NCI-H1694 treated with DMSO at 0.1 percent for 48 hours (cell line): ENCODE measurements at places on chromosomes 11 and 22.

DNA sequence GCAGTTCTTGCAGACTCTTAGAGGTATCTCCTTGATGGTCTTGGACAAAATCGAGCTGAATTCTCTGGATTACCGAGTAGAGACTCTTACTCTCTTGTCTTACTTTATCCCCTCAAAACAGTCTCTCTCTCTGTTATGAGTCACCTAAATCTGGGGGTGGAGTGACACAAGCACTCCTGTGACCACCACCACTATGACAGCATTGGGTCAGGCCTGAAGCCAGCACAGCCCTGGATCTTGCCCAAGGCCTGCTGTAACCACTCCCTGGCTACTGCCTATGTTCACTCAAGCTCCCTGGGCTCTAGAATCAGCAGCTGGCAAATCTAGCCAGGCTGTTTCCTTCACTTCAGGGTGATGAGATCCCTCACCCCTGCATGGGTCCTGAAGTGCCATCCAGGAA is 662.5 kb downstream of the LUZP2 start:
- DNase-seq, result no peak

- no peak for DNase-seq
These were observed 20.6 kb upstream of the MUC5B start for GRCh38 chr11:1202154-1202775.

DNA sequence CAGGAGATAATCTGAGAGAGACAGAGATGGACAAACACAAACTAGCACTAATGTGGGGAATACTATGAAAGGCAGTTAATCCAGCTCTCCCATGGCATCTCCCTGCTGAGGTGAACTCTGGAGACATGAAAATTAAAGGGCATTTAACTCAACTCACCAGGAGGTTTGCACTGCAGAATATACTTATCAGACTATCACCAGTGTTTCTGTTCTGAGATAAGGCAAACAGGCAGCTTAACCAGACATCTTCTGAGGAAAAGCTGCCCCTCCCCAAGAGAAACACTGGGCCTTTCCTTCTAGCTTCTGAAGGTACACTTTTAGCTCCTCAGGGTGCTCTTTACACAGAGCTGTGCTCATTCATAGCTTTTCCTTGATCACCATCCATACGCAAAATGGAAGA is 85.5 kb downstream of the AMBRA1 start:
- no peak for DNase-seq

GRCh38 chr11:107916671-107917241 is 11.5 kb upstream of the RAB39A start:
- DNase-seq, result no peak

GRCh38 chr22:45312856-45313255 is 3.1 kb downstream of the FAM118A start:
- DNase-seq, result no peak

GRCh38 chr11:69358398-69359020 is 64.6 kb downstream of the MYEOV start:
- no peak for DNase-seq
